ENCODE measurements at places on chromosomes 3 and 15. TPM values are rescaled to one million over a fixed set of nuclear protein-coding genes. Genes with fewer than 3 reads are reported as not detected.

DNA sequence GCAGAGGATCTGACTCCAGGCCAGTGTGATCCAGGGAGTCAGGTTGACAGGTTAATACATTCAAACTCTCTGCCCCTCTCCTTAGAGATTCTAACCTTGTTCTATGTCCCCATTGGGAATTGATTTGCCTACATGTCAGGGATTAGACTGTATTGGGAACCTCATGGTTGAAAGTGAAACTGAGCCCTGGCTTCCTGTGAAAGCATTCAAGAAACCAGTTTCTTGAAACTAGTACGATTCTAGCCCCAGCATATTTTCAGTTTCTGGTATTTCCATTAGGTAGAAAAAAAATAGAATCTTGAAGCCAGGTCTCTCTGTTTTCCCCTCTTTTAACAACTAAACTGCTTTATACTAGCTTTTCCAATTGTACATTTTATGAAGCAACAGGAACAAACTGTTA lies 140.4 kb upstream of the ABI3BP start:
- no peak for DNase-seq

GRCh38 chr3:195865752-195866151 lies 42.6 kb downstream of the TNK2 start:
- no peak for DNase-seq

- no peak for DNase-seq
These were observed 207.1 kb downstream of the PTPRG start for GRCh38 chr3:61768284-61769037.

DNA sequence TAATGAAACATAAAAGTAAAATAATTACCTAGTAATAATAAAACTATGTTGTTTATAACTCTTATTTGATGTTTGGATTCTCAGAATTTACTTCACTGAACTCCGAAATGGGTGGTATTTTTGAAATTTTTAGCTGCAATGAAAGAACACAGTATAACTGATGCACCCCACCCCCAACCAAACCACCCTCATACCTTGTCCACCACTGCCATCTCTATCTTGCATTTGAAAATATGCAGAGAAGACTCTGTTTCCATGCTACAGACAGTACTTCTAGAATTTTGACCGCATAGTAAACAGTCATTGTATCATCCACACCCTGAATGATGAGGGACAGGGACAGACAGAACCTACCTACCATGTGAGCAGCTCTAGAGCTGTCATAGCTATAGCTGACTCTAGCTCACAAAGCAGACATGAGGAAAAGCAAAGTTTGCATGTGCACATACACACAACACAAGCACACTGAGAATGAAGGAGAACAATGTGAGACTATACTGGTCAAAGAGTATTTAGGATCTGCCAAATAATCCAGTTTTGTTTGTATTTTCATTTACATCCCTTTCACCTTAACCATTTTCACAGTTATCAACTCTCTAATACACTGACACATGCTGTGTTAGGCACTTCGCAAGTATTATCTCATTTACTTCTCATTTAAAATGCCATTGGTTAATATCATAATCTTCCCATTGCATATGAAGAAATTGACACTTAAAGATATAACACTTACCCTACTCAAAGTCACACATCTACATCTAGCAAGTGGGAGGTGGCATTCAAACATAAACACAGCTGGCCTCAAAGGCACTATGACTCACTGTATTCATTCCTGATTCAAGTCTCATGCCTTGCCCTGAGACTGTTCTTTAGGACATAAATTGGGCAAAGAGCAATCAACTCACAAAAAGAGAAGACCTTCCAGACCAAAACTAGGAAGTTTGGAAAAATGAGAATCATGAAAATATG lies 1014.7 kb upstream of the CFAP20DC start:
- DNase-seq = no peak

GRCh38 chr3:118772547-118773011 lies 262.1 kb downstream of the IGSF11 start:
- DNase-seq = no peak

GRCh38 chr15:47794252-47794914 lies 77.1 kb downstream of the SEMA6D start:
- DNase-seq = no peak

DNA sequence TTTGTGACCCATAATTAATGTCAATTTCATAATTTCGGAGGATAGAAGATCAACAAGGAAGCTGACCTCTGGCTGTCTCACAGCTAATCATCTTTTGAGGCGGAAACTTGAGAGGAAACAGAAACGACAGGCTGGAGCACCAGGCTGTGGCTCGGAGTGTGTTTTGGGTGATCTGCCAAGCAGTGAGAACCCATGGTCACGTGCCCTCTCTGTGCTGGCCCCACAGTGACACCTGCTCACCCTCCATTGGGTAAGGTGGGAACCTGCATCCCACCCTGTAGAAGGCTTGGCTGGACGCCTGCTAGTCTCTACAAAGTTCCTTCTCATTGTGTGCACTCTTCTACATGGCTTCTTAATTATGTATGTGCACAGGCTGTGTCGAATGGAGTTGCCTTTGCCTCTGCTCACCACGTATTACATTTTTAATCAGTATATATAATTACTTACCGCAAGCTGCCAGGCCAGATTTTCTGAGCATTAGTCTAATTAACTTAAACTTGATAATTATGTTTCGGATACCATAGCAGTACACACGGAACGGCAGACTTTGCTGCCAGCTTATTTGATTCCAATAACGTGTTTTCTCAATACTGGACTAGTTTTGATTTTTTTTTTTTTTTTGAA lies 719.4 kb upstream of the CFAP20DC start:
- no peak for DNase-seq

GRCh38 chr3:156536524-156537316 lies 18.2 kb downstream of the SSR3 start:
- no peak for DNase-seq

GRCh38 chr15:87354661-87355410 lies 901.7 kb downstream of the NTRK3 start:
- no peak for DNase-seq

DNA sequence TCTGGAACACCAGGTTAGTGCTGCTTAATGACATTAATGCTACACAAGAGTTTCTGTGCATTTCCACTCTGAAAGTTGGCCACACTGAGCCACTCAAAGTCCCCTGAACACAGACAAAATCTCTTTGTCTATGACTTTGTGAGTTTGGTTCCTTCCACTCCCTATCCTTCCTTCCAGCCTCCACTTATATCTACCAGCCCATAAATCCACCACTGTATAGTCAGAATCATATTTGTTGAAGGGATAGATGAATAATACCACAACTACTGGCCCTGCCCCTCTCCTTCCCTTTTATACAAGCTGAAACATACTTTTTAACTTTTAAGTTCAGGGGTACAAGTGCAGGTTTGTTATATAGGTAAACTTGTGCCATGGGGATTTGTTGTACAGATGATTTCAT lies 127.5 kb downstream of the ABHD5 start:
- DNase-seq = no peak

GRCh38 chr3:13839253-13839652 lies 40.6 kb downstream of the WNT7A start:
- DNase-seq = no peak

- no peak for DNase-seq
These were observed 25.0 kb downstream of the TGFBR2 start for GRCh38 chr3:30631243-30631904.

CADM2 gene
- 0.65 TPM for polyA plus RNA-seq

KIF23 gene
- 33.2 TPM for polyA plus RNA-seq

TMEM266 gene
- 11.4 TPM for polyA plus RNA-seq
